ENCODE measurements at places on chromosomes 16 and 17. TPM values are rescaled to one million over a fixed set of nuclear protein-coding genes. Genes with fewer than 3 reads are reported as not detected.

- DNase-seq: no peak
Measured at GRCh38 chr17:77549726-77550366, 408.7 kb upstream of the TNRC6C start.

GRCh38 chr17:2928294-2928890 lies 132.2 kb downstream of the RAP1GAP2 start:
- DNase-seq: peak; percentile 31

- no peak for DNase-seq
Measured at GRCh38 chr16:66560107-66560506, 6.1 kb upstream of the CMTM1 start.

- no peak for DNase-seq
Measured at GRCh38 chr17:69547947-69548346, 133.4 kb downstream of the MAP2K6 start.

- DNase-seq: no peak
Measured at GRCh38 chr17:64177311-64178010, 47.5 kb upstream of the ERN1 start.

GRCh38 chr16:57676553-57677085 lies 8.5 kb downstream of the ADGRG3 start:
- DNase-seq: no peak

The MARCHF10 gene
- 0.15 TPM for polyA plus RNA-seq

DNA sequence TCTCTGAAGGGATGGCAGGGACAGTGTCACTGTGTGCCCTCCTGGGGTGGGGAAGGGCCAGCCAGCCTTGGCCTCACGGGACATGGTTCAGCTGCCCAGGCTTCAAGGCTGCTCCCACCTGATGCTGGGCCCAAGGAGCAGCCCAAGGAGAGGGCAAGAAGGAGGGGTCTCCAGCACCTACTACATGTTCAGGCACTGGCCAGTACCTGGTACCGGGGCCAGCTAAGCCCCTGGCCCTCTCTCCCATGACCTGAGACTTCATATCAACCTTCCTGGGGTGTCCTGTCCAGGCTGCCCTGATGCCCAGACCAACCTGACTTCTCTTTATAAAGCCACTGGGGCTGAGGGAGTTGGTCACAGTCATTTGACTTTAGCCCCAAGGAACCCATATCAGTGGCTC lies 1.3 kb downstream of the USH1G start:
- no peak for DNase-seq

- peak; percentile 79 for DNase-seq
Measured at GRCh38 chr16:588639-588888, 1.3 kb upstream of the RAB40C start.

GRCh38 chr17:13996276-13996675 lies 73.0 kb upstream of the COX10 start:
- DNase-seq: no peak

- DNase-seq: no peak
Measured at GRCh38 chr17:54029986-54030385, 207.3 kb downstream of the KIF2B start.

DNA sequence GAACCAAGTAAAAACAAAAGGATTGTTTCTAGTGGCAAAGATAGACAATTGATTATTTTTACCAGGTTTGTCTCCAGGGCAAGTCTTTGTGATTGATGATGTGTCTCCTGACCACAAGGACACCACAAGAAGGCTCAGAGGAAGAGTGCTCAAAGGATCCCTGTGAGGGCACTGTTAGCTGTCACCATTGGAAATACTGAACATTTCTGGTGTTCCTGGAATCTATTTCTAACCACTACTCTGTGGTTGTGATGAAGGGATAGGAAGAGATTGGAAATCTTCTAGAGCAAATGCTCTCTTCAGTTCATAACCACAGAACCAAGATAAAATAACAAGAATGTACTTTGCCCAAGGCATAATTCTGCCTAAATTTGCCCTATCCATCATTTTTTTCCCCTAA lies 15.3 kb downstream of the RNF43 start:
- no peak for DNase-seq
